ENCODE measurements at places on chromosomes 11 and 22. TPM values are rescaled to one million over a fixed set of nuclear protein-coding genes. Genes with fewer than 3 reads are reported as not detected.

The KDM4D gene
- 0.40 TPM for total RNA-seq

The OR51B2 gene
- total RNA-seq, result not detected

The PTGDR2 gene
- 0.09 TPM for total RNA-seq

The XKR3 gene
- not detected for total RNA-seq

The ELFN2 gene
- 9.6 TPM for total RNA-seq

The CCDC90B gene
- 87.4 TPM for total RNA-seq

The OR8D1 gene
- total RNA-seq, result not detected

The GRAMD1B gene
- total RNA-seq, result 26.0 TPM

The SCN4B gene
- total RNA-seq, result 0.05 TPM

The PKP3 gene
- total RNA-seq, result 36.4 TPM

The OR52I2 gene
- not detected for total RNA-seq

The HOATZ gene
- not detected for total RNA-seq

The MMP10 gene
- 0.88 TPM for total RNA-seq

The SLC25A17 gene
- total RNA-seq, result 20.8 TPM

The CREB3L1 gene
- 6.6 TPM for total RNA-seq

The SAA1 gene
- 0.91 TPM for total RNA-seq

The SCGB1C1 gene
- not detected for total RNA-seq

The POU2AF2 gene
- not detected for total RNA-seq

The OR5B21 gene
- not detected for total RNA-seq

The MS4A14 gene
- not detected for total RNA-seq

The SPDYC gene
- not detected for total RNA-seq

The MS4A12 gene
- not detected for total RNA-seq

The OPCML gene
- total RNA-seq, result not detected

The TNNT3 gene
- not detected for total RNA-seq

The CEND1 gene
- total RNA-seq, result 2.4 TPM

The RHOD gene
- 58.5 TPM for total RNA-seq

The INS gene
- not detected for total RNA-seq

The PTPRJ gene
- 53.4 TPM for total RNA-seq

The GSTT2 gene
- not detected for total RNA-seq

The MS4A7 gene
- total RNA-seq, result not detected

The OR51A4 gene
- total RNA-seq, result not detected

The NR1H3 gene
- total RNA-seq, result 11.3 TPM

The RPS6KB2 gene
- 50.6 TPM for total RNA-seq

The MUC5B gene
- 4.3 TPM for total RNA-seq

The FGF3 gene
- not detected for total RNA-seq

The PHF21B gene
- total RNA-seq, result 1.2 TPM

The RAB38 gene
- total RNA-seq, result 1.0 TPM

The OR5A1 gene
- total RNA-seq, result not detected

The WBP2NL gene
- total RNA-seq, result not detected

Measured in A549 treated with ZK216348 at 1 μM for 4 hours (cell line).